Naive thymus-derived CD4-positive, alpha-beta T cell (primary cell): ENCODE measurements at places on chromosomes 16 and 17. TPM values are rescaled to one million over a fixed set of nuclear protein-coding genes. Genes with fewer than 3 reads are reported as not detected.

Gene KAT7
- total RNA-seq = 79.3 and 85.6 TPM in 2 replicates

Gene PIRT
- total RNA-seq = not detected

Gene ZNF764
- 18.1 TPM for total RNA-seq

Gene NAGS
- total RNA-seq = 0.20 TPM

Gene HOXB13
- not detected for total RNA-seq
